Fibroblast of skin of back (primary cell): ENCODE measurements at places on chromosomes 7 and 10.

- no peak for DNase-seq
Observed at GRCh38 chr10:28363376-28363775, 60.5 kb upstream of the MPP7 start.

- peak; percentile 20 for DNase-seq
Observed at GRCh38 chr7:47901542-47901941, 46.7 kb downstream of the PKD1L1 start.

DNA sequence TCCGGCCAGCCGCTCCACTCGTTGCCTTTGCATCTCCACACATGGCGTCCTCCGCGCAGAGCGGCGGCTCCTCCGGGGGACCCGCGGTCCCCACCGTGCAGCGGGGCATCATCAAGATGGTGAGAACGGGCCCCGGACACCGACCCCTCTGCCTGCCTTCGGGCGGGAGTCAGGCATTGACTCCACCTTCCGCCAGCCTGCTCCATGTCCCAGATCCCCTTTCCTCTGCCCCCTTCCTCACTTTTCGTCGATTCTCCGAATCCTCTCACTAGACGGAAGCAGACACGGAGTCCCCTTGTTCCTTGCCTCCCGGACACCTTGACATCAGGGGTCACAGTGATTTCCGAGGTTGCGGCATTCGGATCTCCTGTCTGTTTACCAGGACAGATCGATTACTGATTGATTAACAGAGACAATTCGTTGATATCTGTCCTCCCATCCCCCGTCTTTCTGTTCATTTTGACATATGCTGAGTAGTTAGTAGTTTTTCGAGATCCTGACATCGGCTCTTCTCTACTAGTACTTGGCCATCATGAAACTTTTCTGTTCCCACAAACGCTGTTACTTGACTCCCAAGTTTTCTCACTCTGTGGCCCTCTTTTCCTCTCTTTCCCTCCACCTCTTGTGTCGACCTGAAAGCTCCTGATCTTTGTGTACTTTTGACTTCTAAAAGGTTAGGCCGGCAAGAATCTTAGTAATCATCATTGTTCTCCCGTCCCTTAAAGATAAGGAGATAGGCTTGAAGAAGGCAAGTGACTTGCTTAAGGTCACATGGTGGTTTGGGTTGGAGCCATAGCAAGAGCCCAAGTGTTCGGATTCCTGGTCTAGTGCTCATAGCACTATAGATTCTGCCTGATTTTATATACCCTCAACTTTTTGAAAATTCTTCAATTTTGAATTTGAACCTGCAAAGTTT, 597 bp downstream of the SND1 start:
- DNase-seq: peak; percentile 34

- no peak for DNase-seq
Observed at GRCh38 chr10:125231813-125232475, 71.6 kb upstream of the CTBP2 start.

DNA sequence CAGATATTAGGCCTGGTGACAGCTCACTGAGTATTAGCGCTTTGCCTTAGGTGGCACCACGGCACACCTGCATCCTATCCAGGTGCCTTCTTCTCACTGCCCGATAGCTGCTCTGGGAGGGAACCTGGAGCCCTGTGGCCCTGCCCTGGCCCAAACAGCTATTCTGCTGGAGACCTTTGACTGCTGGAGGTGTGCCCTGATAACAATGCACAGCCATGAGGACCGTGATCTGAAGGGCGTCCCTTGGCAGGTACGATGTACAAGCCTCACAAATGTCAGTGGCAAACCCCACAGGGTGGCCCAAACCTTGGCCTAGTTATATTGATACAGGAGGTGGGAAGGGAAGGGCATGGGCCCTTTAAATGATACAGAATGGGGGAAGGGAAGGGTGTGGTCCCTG, 259.5 kb downstream of the GRID1 start:
- no peak for DNase-seq

- peak; percentile 42 for DNase-seq
Observed at GRCh38 chr7:99392659-99393354, 15.6 kb downstream of the PDAP1 start.

GRCh38 chr7:101428093-101428866, 65.6 kb downstream of the COL26A1 start:
- no peak for DNase-seq

DNA sequence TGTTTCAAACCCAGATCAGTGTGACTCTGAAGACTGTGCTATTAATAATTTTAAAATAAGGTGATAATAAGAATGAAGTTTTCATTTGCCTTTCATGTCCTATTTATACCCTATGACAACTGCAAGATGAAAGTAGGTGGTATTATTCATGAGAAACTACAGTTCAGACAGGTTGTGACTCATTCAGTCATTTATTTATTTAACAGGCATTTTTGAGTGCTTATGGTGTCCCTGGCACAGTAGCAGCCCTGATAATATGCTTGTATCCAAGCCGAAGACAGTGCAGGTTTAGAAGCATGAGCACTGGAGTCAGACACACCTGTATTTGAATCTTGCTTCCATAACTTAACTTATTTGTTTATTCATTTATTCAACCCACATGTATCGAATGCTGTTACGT, 87.1 kb downstream of the FZD1 start:
- DNase-seq: peak; percentile 58

GRCh38 chr7:52431082-52431815, 604.2 kb upstream of the POM121L12 start:
- DNase-seq: no peak

- no peak for DNase-seq
Observed at GRCh38 chr7:151185762-151186639, 1.0 kb downstream of the ASB10 start.

DNA sequence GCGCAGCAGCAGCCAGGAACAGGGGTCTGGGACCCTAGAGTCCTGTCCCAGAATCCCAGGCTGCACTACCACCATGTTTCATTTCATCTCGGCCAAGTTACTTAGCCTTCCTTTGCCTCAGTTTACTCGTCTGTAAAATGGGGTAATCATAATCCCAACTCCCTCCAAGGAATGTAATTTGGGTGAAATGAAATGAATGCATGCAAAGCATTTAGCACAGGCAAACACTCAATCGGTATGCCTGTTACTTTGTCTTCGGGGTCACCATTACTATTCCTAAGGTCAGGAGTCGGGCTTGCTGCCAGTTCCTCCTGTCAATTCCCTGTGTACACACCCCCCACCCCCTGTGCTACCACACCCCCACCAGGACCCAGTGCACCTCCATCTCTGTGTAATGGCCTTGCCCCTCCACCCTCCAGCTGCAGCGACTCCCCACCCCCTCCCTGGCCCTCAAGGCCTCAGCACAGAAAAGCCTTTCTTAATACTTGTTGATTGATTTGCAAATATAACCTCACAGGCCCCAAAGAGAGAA, 1.7 kb downstream of the TNS3 start:
- no peak for DNase-seq

DNA sequence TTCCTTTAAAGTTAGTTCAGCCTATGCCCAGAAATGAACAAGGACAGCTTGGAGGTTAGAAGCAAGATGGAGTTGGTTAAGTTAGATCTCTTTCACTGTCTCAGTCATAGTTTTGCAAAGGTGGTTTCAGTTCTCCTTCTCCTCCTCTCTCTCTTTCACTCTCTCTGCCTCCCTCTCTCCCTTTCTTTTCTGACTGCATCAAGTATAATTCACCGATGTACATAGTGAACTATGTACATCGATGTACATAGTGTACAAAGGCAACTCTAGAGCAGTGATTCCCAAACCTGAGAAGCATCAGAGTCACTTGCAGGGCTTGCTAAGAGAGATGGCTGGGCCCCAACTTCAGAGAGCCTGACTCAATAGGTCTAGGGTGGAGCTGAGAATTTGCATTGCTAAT, 1259.7 kb downstream of the TYW1 start:
- no peak for DNase-seq

- no peak for DNase-seq
Observed at GRCh38 chr10:86304436-86304835, 62.2 kb downstream of the GRID1 start.

GRCh38 chr7:9498303-9498702, 1064.9 kb downstream of the NXPH1 start:
- no peak for DNase-seq

DNA sequence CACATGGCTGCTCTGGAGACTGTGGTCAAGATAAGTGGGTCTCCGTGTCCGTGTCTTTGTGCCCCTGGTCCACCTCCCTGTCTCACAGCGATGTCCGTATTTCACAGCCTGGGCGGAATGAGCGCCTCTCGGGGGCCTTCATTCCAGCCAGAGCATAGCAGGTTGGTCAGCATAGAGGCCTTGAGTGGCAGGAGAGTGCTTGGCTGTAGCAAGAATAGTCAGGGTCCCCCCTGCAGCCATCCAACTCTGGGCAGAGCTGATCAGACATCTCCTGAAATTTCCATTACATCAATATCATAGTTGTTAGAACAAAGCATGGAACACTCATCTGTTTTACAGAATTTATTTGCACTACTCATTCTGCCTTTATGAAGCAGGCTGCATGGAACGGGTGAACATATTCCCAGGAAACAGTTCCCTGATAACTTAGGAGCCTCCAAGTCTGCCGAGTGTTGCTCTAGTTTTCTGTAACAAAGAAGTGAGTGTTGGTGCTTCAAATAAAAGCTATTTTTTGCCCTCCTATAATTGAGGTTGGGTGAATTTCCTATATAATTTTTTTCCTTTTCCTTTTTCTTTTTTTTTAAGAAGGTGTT, 255.3 kb downstream of the INHBA start:
- DNase-seq: no peak

DNA sequence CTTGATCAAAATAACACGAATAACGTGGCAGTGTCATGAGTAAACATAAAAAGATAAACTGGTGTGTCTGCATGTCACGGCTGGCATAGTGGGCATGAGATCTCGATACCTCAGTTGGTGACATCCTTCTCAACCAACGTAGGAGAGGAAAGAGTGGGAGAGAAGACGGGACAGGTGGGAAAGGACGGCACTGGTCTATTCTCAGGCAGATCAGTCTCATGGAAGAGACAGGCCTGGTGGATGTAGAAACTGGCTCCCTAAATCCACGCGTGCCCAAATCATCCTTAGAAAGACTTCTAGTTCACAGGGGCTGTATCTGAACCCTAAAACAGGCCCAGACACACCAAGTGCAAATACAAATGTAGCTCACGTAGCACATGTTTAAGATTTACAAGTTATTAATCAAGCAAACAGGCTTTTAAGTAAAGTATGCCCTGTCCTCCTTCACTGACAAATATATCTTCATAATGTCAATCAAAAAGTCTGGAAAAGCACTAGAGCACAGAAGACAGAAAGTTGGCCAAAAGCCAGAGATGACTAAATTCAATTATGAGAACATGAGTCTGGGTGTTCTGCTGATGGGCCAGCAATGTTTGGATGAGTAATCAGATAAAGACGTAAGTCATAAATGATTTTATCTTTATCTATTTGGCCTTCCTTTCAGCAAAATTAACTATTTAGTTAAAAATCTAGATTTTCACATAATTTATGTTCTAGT, 56.3 kb downstream of the SFMBT2 start:
- peak; percentile 16 for DNase-seq

DNA sequence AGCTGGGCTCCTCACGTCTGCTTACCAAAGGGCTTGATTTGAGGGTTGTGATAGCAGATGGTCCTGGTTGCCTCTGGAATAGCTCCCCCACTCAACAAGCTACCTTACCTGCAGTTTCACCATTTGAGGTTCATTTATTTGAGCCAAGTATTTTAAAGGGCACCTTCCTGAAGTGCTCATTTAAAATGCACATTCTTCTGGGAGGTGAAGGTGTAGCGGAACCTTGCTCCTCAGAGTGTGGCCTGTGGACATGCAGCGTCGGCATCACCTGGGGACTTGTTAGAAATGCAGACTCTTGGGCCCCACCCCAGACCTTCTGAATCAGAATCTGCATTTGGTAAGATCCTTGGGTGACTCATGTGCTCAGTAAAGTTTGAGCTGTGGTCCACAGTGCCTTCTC, 2.3 kb downstream of the CDH23 start:
- no peak for DNase-seq

- DNase-seq: no peak
Observed at GRCh38 chr10:58886406-58886805, 290.0 kb upstream of the PHYHIPL start.

- DNase-seq: peak; percentile 87
Observed at GRCh38 chr10:104329735-104330134, 8.5 kb downstream of the ITPRIP start.

- no peak for DNase-seq
Observed at GRCh38 chr10:30842185-30842584, 189.5 kb downstream of the ZNF438 start.

DNA sequence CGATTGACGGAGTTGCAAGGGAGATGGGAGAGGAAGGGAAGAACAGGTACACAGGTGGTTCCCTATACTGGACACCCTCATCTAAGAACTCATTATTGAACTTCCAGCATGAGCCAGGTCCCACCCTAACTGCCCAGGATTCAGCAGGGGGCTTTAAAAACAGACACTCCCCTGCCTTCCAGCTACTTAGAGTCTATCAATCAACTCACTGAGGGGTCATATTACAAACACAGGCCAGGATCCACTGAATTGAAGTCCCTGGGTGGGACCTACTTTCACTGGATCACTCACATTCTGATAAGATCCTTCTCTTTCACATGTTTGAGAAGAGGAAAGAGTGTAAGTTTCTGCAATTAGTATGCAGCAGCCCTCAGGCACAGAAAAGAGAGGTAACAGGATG, 92.8 kb downstream of the ITGA8 start:
- DNase-seq: no peak

DNA sequence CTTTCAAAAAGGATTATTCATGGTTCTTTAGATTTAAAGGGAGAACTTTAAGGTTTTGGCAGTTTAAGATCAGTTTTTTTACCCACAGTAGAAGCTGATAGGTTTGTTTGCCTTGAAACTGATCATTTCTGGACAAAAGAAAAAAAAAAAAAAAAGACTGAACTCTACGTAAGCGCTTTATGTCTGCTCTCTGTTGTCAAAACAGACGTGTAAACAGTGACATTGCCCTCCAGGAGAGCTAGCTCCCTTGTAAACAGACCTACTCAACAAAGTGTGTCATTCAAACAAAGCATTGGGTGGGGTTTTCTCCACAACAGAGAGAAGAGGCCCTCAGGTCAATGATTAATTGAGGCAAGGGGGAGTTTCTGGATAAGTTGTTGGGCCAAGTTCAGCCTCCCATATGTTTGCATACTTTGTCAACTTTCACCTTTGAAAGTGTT, 568.1 kb upstream of the LRRN3 start:
- no peak for DNase-seq

DNA sequence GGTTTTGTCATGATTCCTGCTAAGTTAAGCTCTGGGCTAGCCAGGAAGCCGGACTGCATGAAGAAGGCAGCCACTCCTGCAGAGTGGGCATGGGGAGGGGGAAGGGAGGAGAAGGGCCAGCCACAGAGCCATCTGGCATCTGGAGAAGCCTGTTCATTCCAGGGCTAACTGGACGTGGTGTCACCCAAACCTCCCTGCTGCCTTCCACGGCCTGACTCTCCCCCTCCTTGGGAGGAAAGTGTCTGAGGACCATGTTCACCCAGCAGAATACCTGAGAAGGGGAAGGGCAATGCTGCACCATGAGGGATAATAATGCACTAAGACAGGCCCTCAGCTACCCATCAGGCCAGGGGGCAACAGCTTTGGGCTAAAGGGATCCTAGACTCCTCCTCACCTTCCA, 15.4 kb downstream of the AQP1 start:
- no peak for DNase-seq
